ENCODE measurements at places on chromosomes 12 and 14.

DNA sequence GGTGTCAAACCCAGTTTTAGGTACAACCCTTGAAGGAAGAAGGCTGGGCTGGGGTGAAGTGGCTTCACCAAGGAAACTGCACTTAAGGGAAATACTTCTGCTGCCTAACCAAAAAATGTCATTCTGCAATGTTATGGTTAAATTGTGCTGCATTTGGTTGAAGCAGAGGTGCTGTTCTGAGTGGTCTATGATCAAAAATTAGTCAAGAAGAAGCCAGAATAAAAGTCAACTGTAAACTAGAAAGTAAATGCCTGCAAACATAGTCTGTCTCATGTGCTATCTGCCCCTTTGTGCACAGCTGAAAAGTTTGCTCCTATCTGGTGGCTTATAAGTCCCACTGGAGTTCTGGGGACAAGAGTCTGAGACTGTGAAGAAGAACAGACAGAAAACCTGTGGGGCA, 158.8 kb downstream of the C12orf42 start:
- DNase-seq: no peak

DNA sequence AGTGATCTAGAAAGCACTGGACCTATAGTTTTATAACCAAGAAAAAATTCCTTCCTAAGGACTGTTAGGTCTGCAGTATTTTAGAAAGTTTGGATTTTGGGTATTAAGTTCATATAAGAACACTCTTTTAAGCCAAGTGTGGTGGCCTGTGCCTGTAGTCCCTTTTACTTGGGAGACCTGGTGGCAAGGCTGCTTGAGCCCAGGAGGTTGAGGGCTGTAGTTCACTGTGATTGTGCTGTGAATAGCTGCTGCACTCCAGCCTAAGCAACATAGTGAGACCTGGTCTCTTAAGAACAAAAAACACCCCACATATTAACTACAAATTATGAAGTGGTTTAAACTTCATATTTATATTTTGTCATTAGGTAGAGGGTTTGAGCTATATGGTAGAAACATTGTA, 9.7 kb downstream of the DNM1L start:
- no peak for DNase-seq

GRCh38 chr12:13573698-13574321, 377.3 kb downstream of the EMP1 start:
- DNase-seq: no peak

DNA sequence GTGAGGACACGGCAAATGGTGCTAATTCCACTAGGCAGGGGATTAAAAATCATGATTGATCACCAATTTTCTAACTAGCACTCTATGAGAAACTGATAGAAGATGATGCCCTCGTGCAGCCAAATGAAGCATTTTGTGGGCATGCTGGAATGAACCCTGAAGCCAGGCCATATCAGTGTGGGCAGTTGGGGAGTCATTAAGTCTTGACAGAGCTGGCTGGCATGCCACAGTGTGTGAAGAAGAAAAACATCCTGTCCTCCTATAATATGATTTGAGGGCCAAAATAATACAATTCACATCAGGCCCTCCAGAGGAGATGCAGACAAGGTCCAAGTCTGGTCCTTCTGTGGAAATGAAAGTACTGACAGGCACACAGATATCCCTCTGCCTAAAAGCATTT, 107.1 kb downstream of the TMTC1 start:
- no peak for DNase-seq

DNA sequence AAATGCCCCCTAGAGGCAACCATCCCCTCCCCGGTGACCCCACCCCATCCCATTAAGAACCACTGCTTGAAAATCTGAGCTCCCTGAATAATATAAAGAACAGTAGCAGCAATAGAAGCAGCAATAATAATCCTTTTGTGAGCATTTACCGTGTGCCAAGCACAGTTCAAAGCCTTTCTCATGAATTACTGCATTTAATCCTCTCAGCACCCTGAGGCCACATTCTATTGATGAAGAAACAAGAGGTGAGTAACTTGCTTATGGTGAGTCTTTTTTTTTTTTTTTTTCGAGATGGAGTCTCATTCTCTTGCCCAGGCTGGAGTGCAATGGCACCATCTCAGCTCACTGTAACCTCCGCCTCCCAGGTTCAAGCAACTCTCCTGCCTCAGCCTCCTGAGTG, 65.0 kb downstream of the KCNK10 start:
- no peak for DNase-seq
